Activated CD8-positive, alpha-beta T cell treated with anti-CD3 and anti-CD28 coated beads for 36 hours (primary cell): ENCODE measurements at places on chromosomes 1 and 21.

DNA sequence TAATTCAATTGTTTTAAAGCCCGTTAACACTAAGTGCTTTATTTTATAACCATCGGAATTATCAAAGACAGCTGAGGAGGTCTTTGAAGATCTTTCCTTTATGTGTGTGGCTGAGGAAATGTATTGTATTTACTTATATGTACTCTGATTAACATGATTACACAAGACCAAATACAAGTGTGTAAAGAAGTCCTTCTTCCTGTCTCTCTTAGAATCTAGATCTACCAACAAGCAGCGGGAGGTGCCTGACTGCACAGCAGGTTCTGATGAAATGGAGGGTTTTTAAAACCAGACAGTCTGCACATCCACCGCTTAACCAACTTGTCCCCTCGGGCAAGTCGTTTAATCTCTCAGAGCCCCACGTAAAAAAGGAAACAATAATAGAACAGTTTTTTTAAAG, 240.5 kb upstream of the MAP1LC3C start:
- no peak overlapping the region for H3K27ac ChIP-seq
- H3K27me3 ChIP-seq = peaks cover 1% of the 10 kb centered on the region
- no peaks in the 10 kb centered on the region for H3K4me1 ChIP-seq
- no peak overlapping the region for H3K4me3 ChIP-seq
- H3K36me3 ChIP-seq = no peaks in the 10 kb centered on the region

DNA sequence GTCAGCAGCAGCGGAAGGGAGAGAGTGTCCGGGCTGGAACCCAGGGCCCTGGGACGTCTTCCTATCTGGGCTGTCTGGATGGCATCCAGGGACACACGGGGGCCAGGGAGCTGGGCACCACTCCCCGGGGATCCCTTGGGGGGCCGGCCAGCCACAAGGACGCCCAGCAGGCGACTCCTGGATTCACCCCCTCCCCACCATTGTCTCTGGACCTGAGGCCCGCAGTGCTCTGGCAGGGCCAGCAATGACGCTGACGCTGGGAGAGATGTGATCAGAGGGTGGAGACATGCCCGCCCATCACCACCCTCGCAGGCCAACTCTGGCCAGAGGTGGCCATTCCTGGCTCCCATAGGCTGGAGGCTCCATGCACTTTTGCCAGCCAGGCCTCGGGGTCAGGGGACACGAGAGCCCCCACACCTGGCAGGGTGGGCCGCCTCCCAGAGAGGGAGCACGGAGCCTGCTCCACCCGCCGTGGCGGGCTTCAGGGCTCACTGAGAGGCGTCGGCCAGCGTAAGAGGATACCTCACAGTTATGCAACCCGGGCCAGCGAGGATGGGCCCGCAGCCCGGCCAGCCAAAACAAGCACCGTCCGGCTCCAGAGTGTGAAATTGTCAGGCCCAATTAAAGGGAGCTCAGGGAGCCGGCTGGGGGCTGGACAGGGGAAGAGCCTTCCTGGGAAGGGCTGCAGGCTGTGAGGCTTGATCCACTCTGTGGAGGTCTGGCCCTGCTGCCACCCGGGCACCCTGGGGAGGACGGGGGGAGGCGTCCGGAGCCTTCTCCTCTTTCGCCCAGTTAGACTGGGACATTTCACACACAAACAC, 10.3 kb downstream of the ACTRT2 start:
- no peaks in the 10 kb centered on the region for H3K36me3 ChIP-seq
- H3K4me1 ChIP-seq = peaks cover 19% of the 10 kb centered on the region
- no peak for DNase-seq
- H3K4me3 ChIP-seq = no peak overlapping the region
- no peak overlapping the region for H3K27ac ChIP-seq

- H3K27ac ChIP-seq = no peak overlapping the region
- DNase-seq = no peak
- no peaks in the 10 kb centered on the region for H3K36me3 ChIP-seq
- H3K4me1 ChIP-seq = no peaks in the 10 kb centered on the region
- H3K27me3 ChIP-seq = no peaks in the 10 kb centered on the region
- H3K4me3 ChIP-seq = no peak overlapping the region
Measured at GRCh38 chr1:29679828-29680558, 443.7 kb downstream of the PTPRU start.

DNA sequence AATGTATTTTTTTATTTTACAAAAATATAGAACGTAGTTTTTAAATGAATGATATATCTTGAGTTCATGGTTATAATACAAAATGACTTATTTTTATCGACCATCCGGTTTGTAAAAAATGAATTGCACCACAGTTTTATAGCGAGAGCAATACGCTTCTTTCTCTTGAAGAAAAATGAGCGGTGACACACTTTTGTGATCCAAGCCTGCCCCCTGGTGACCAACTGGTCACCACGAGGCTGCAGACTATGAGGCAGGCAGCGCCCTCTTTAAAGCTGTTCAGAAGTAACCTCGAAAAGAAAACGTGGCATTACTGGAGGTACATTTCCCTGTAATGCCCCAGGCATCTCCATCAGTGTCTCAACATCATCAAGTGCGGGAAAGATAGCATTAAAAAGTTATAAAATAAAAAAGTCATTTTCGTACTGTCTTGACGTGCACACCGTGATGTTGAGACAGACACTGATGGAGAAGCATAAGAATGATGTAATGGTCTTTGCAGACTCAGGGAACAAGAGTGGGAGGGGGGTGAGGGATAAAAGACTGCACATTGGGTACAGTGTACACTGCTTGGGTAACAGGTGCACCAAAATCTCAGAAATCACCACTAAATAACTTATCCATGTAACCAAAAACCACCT, 734.2 kb upstream of the ADAMTS5 start:
- peak; percentile 80 for DNase-seq
- H3K36me3 ChIP-seq = no peaks in the 10 kb centered on the region
- no peak overlapping the region for H3K4me3 ChIP-seq
- no peak overlapping the region for H3K27ac ChIP-seq
- H3K27me3 ChIP-seq = no peaks in the 10 kb centered on the region

DNA sequence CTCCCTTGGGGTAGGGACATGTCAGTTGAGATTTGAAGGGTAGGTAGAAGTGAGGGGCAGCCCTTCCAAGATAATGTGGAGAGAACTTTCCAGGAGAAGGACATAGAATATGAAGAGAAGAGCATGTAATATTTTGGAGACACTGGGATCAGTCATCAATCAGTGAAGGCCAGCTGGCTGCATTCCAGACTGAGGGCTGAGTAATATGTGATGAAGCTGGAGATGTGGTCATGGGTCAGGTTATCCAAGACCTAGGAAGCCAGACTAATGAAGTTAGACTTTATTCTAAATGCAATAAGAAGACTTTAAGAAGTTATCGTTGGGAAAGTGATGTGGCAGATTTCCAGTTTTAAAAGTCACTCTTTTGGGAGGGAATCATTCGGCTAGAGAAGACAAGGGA, 262.0 kb downstream of the HMCN1 start:
- H3K27me3 ChIP-seq = peaks cover 8% of the 10 kb centered on the region
- no peaks in the 10 kb centered on the region for H3K36me3 ChIP-seq
- H3K4me3 ChIP-seq = no peak overlapping the region
- DNase-seq = no peak

DNA sequence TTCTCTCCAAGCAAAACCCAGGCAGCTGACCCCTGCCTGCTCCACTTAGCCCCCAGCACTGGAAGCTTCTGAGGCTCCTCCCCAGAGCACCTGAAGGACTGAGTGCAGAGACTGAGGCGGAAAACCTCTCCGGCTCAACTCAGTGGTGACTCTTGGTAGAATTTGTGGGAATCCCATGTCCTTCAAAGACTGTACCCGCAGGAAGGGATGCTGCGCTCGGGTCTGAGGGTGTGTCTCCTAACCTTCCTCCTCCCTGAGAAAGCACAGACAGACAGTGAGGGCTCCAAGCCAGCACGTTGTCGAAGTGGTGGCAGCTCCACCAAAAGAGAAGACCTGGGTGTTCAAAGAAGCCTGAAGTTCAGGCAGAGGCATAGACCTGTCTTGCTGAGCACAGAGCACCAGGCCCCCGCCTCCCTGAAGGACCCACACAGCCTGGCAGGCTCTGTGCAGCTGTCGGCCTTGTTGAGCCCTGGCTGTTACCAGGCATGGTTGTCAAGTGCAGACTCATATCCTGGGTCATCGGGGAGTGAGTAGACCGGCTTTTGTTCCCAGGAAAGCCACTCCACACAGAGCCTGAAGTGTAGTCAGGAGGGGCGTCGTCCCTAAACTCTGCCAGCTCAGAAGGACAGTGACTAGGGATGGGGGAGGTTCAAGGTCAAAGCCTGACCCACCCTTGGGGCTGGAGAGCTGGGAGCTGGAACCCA, 36.7 kb downstream of the CSMD2 start:
- H3K27me3 ChIP-seq = peaks cover 12% of the 10 kb centered on the region
- no peaks in the 10 kb centered on the region for H3K4me1 ChIP-seq
- H3K4me3 ChIP-seq = no peak overlapping the region
- H3K36me3 ChIP-seq = no peaks in the 10 kb centered on the region

GRCh38 chr1:61299463-61299862, 217.1 kb downstream of the NFIA start:
- H3K27ac ChIP-seq = no peak overlapping the region
- peaks cover 3% of the 10 kb centered on the region for H3K27me3 ChIP-seq
- H3K36me3 ChIP-seq = peaks cover 7% of the 10 kb centered on the region
- H3K4me3 ChIP-seq = no peak overlapping the region

DNA sequence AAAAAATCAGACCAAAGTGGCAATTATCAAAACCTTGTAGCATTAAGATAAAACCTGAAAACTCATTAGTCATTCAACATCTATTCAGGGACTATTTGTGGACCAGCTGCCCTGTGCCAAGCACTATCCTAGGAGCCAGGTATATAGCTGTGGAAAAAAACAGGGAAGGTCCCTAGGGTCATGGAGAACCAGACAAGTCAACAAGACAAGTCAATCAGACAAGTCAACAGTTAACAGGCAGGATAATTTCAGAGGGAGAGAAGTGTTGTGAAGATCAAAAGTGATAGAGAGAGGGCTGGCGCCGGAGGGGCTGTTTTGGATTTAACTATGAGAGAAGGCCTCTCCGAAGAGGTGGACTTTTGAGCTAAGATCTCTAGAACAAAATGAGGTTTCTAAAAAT, 3.3 kb upstream of the ATP1A4 start:
- H3K4me1 ChIP-seq = no peaks in the 10 kb centered on the region
- DNase-seq = no peak
- no peaks in the 10 kb centered on the region for H3K36me3 ChIP-seq

DNA sequence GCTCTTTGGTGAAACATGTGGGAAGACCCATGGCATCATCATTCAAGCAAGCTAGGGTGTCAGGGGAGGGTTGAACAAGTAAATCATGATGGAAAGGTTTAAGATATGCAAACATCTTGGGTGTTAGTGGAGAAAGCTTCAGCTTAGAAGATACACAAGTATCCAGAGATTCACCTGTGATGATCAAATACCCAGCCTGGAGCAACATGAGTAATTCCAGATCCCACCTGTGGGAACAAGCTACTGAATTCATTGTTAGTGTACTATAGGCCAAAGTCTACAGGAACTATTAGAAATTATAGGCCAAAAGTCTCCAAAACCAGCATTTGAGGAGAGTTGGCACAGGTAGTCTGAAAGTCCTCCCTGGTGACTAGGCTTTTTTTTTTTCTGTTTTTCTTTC, 499.9 kb downstream of the NUF2 start:
- no peaks in the 10 kb centered on the region for H3K27me3 ChIP-seq
- no peaks in the 10 kb centered on the region for H3K36me3 ChIP-seq
- H3K4me3 ChIP-seq = no peak overlapping the region
- no peak overlapping the region for H3K27ac ChIP-seq

DNA sequence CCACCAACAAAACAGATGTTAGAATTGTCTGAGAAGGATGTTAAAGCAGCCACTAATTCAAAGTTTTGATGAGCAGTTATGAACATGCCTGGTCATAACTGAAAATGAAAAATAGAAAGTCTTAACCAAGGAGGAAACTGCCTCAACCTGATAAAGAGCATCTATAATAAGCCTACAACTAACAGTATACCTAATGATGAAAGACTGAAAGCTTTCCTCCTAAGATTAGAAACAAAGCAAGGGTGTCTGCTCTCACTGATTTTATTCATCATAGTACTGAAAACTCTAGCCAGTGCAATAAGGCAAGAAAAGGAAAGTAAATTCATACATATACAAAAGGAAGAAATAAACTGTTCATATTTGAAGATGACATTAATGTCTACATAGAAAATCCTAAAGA, 82.0 kb downstream of the KCNK1 start:
- no peak overlapping the region for H3K27ac ChIP-seq
- H3K27me3 ChIP-seq = peaks cover 13% of the 10 kb centered on the region
- no peak overlapping the region for H3K4me3 ChIP-seq
- H3K36me3 ChIP-seq = no peaks in the 10 kb centered on the region
- no peak for DNase-seq

GRCh38 chr1:103461161-103462105, 64.1 kb upstream of the RNPC3 start:
- no peak for DNase-seq
- no peaks in the 10 kb centered on the region for H3K36me3 ChIP-seq
- H3K27ac ChIP-seq = no peak overlapping the region
- no peaks in the 10 kb centered on the region for H3K27me3 ChIP-seq
- no peaks in the 10 kb centered on the region for H3K4me1 ChIP-seq
- H3K4me3 ChIP-seq = no peak overlapping the region

- H3K4me3 ChIP-seq = no peak overlapping the region
- peaks cover 44% of the 10 kb centered on the region for H3K27me3 ChIP-seq
- H3K4me1 ChIP-seq = peaks cover 46% of the 10 kb centered on the region
- H3K27ac ChIP-seq = no peak overlapping the region
- no peaks in the 10 kb centered on the region for H3K36me3 ChIP-seq
- DNase-seq = no peak
Measured at GRCh38 chr21:38982096-38982495, 176.4 kb downstream of the ETS2 start.

GRCh38 chr21:37166733-37167132, 93.7 kb downstream of the TTC3 start:
- H3K27ac ChIP-seq = peak overlapping the region; percentile 26
- no peak for DNase-seq
- no peak overlapping the region for H3K4me3 ChIP-seq
- H3K27me3 ChIP-seq = no peaks in the 10 kb centered on the region
- peaks cover 5% of the 10 kb centered on the region for H3K4me1 ChIP-seq

GRCh38 chr1:2368053-2368744, 23.2 kb downstream of the MORN1 start:
- no peaks in the 10 kb centered on the region for H3K4me1 ChIP-seq
- H3K27ac ChIP-seq = no peak overlapping the region

DNA sequence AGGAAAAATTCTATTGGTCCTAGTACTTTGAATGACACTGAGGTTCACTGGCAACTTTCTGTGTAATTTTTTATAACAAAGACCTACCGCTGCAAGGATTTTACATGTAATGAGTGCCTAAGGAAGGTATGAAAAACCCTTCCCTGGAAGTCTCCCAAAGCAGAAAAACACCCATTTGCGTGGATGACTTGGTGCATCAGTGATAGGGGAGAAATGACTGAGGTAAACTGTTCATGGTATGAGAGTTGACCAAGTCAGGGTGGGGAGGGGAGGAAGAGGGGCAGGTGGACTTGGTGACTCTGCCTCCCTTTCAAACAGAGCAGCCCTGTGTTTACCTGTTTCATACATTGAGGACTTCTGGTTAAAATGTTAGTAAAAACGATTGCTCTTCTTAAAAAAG, 78.8 kb upstream of the IPO9 start:
- DNase-seq = no peak
- no peak overlapping the region for H3K4me3 ChIP-seq
- no peaks in the 10 kb centered on the region for H3K36me3 ChIP-seq
- peaks cover 7% of the 10 kb centered on the region for H3K4me1 ChIP-seq
- H3K27ac ChIP-seq = no peak overlapping the region

- peak overlapping the region; percentile 0 for H3K4me3 ChIP-seq
- no peak overlapping the region for H3K27ac ChIP-seq
- H3K36me3 ChIP-seq = peaks cover 39% of the 10 kb centered on the region
- no peaks in the 10 kb centered on the region for H3K27me3 ChIP-seq
- no peak for DNase-seq
Measured at GRCh38 chr1:155320252-155320651, 442 bp upstream of the RUSC1 start.

GRCh38 chr1:2157856-2158255, 36.7 kb downstream of the FAAP20 start:
- no peak for DNase-seq
- peaks cover 1% of the 10 kb centered on the region for H3K36me3 ChIP-seq
- no peak overlapping the region for H3K4me3 ChIP-seq
- H3K4me1 ChIP-seq = peaks cover 10% of the 10 kb centered on the region
